ENCODE measurements at places on chromosomes 4 and X. TPM values are rescaled to one million over a fixed set of nuclear protein-coding genes. Genes with fewer than 3 reads are reported as not detected.

DNA sequence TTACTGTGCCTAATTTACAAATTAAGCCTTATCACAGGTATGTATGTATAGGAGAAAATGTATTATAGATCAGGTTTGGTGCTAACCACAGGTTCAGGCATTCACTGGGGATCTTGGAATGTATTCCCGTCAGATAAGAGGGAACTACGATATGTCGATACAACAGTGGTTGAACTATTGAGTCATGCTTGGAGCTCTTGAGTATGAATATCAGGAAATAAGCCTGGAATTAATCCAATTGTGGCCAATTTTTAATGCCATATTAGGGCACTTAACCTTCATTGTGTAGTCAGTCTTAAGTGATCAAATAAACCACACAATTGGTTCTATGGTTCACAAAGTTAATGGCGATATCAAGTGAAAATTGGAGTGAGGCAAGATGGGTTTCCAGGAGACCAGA lies 556.5 kb downstream of the IL1RAPL1 start:
- no peak for DNase-seq

DNA sequence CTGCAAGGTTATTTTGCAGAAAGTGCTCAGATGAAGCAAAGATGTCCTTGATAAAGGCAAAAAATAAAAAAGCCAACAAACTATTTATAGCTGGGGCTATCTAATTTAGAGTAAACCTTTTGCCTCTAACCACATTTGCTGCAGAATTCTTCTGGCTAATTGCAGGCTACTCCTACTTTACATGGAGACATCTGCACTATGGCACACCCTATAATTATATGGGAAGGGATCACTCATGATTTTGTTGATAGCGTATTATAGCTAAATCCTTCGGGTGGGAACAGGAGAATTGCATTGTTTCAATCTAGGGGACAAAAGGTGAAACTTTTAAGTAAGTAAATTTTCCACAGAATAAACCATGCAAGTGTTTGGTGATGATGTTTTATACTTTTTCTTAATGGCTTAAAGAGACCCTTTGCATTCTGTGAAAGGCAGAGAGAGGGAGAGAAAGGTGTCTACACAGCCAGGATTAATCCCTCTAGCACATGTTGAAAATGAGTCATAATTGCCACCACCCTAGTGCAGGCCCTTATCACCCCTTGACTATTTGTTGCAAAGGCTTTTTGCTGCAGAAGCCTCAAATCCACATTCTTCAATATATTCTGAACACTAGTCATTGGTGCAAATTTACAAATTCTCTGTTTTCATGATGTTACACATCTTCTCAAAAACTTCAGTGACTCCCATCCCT lies 221.3 kb upstream of the BMP3 start:
- no peak for DNase-seq

GRCh38 chr4:139060591-139060990 lies 45.0 kb downstream of the NOCT start:
- DNase-seq, result no peak

DNA sequence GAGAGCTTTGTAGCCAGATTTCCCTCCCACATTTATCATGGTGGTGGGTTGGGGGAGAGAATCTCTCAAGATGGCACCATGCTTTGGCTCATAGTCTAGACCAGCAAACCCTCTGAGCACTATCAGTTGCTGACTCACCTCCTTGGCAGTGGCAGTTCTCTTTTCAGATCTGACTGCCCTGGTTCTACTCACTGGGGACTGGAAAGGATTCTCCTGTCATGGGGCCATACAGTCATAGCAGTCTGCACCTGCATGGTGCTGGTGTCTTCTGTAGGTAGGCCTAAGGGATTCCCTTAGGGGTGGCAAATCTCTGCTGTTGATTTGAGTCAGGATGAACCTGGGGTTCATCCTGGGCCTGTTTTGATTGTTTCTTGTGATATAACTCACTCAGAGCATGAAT lies 2.6 kb downstream of the TEX13B start:
- no peak for DNase-seq

DNA sequence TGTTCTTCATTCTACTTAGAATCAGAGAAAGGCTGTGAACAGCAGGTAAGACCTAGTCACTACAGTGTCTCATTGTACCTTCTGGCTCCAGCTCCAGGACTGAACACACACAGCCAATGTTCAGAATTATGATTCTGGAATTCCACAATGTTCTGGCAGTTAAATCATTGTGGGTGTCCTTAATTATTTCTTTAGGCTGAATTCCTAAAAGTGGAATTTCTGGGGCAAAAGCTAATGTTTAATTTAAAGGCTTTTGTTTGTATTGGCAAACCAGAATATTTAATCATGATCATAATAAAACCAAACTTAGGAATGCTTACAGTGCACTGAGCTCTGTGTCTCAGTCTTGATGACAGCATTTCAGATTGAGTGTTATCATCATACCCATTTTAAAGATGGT lies 67.0 kb upstream of the FAT1 start:
- DNase-seq, result no peak

The TMEM144 gene
- 26.2 TPM for total RNA-seq

The IL1RAPL1 gene
- 0.49 TPM for total RNA-seq

All from ureter (tissue), 1 donor.